ENCODE measurements at places on chromosomes 6 and 20.

DNA sequence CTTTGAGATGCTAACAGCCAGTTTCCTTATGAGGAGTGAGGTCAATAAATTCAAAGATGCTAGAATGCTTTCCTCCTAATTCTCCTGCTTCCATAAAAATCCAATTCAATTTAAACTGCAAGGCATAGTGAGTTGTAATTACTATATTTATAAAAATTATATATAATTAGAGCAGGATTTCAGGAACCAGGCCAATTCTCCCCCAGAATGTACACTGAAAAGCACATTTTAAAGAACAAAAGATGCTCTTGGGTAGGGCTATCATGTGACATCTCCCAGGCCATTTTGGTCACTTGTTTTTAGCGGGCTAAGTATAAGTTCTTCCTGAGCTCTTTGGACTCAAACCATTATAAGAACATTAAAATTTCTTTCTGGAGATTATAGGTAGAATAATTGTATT, 195.7 kb upstream of the KCNG1 start:
- no peak for DNase-seq

GRCh38 chr20:25042531-25043498, 15.1 kb downstream of the ACSS1 start:
- DNase-seq, result peak; percentile 78

- no peak for DNase-seq
Measured at GRCh38 chr20:25539742-25540672, 45.3 kb downstream of the NINL start.

DNA sequence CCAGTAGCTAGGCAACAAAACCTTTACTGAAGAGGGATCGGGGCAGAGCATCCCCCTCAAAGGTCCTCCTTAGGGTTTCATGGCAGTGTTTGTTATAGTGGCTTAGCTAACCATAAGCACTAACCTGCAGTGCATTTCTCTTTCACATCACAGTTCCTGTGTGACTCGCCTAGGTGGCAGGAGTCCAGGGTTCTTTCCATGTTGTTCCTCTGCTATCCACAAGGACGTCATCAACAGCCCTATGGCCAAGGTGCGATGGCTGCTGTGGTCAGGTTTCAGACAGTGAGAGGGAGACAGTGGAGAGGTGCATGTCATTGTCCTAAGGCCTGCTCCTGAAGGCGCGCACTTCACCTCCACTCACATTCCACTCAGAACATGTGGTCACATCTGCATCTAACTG, 38.8 kb upstream of the FOXA2 start:
- no peak for DNase-seq

GRCh38 chr6:112018619-112019416, 35.1 kb upstream of the CCN6 start:
- no peak for DNase-seq

- DNase-seq, result peak; percentile 84
Measured at GRCh38 chr20:57672164-57672563, 37.7 kb downstream of the PMEPA1 start.

GRCh38 chr20:3592931-3593330, 70.3 kb downstream of the GFRA4 start:
- no peak for DNase-seq

DNA sequence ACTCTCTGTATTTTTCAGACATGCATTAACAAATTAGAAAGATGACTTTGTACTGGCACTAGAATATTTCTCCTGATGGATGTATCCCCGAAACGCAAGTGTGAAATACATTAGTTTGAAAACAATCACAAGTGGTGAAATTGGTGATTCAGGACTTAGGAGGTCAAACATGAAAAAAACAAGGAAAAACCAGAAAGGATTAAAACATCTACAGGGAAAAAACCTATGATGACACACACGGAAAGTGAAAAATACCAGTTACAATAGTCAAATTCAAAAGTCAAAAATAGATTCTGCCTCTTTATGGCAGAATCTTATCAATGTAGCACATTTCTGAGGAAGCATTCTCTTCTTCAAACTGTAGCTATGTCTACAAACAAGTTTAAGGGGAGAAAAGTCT, 129.0 kb upstream of the SGK1 start:
- DNase-seq, result no peak

DNA sequence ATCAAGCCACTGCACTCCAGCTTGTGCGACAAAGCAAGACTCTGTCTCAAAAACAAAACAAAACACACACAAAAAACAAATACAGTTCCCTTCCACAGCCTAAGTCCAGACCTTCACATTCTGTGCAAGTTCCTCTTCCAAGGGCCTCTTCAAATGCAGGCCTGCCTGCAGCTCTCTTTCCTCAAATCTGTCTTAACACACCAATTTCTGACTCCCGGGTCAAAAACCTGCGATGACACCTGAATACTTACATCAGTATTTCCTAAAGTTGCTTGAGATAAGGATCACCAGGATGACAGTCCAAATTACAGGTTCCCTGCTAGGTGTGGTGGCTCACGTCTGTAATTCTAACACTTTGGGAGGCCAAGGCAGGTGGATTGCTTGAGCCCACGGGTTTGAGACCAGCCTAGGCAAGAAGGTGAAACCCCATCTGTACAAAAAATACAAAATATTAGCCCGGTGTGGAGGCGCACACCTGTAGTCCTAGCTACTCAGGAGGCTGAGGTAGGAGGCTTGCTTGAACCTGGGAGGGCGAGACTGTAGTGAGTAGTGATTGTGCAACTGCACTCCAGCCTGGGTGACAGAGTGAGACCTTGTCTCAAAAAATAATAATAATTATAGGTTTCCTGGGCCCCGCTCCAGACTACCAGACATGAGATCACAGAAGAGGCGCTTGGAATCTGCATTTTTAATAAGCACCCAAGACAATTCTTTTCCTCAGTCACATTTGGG, 8.8 kb upstream of the PARD6B start:
- no peak for DNase-seq

DNA sequence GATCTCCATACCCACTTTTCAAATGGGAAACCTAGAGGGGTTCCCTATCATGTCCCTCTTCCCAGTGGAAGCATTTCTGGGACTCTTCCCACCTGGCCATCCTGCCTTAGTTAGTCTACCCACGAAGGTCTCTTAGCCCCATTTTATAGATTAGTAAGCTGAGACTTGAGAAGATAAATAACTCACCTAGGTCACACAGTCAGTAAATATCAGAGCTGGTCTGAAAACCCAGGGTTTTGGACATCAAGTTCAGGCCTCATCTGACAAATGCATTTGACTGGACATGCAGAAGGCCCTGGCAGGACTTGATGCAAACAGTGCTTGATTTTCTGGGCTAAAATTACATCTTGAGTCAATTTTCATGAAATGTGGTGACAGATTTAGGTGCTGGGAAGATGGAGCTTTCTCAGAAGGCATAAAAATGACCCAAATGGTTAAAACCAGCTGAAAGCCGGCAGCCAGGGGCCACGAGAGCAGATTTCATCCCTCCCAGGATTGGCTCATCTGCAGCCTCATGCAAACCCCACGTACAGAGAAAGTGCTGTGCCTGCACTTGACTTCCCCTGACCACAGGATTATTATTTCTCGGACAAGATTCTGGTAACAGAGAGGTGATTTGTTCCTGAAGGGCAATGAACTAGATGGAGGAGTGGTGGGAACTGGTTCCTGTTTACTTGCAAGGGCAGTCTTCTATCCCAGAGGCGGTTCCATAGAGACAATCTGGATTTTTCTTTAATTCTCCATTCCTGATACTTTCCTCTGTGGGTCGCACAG, 23.1 kb downstream of the CPNE5 start:
- no peak for DNase-seq

DNA sequence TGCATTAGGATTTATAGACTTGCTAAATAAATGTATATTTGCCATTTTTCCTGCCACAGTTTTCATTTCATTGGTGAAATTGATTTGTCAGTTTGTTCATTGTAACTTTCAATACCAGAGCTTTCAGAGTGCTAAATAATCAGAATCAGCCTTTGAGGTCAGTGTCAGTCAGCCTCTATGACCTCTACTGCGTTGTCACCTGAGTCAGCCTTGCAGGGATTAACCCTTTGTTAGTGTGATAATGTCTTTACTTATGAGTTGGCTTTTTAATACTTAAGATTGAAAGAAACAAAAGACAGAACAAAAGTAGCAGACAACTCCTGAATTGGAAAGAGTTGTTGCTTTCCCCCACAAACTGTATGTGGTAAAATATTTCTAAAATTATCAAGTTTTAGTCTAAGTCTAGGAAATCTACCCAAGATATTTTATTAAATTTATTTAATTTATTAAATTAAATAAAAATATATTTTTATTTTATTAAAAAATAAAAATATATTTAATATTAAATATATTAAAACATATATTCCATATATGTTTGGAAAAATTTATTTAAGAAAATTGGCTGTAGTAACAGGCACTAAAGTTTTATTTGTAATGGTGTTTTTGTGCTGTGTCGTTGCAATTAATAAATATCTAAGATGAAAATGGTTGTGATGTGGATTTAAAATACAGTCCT, 125.2 kb downstream of the AFG1L start:
- no peak for DNase-seq

- DNase-seq, result no peak
Measured at GRCh38 chr6:136753624-136754023, 38.7 kb downstream of the MAP3K5 start.

DNA sequence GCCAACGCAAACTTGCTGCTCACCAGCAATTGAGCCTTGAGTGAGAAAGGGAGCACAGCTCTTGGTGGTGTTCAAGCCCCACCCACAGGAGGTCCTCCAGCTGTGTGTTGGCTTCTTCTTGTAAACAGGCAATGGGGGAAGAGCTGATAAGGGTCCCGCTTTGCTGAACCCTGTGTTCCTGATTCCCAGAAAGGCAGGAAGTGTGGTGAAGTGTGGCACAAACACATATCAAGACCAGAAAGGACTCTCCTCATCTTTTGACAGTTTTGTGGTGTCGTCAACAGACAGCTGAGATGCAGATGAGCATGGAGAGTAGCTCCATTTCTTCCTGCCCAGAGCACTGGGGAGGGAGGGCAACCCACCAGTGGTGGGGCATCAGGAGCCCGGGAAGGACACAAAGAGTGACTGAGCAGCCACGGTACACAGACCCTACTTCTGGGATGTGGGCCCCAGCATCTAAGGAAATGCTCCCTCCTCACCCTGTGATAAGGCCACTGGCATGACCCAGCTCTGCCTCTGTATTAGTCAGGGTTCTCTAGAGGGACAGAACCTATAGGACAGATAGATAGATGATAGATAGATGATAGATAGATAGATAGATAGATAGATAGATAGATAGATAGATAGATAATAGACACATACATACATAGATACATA, 188.9 kb upstream of the TAB2 start:
- DNase-seq, result no peak

All from ascending aorta (tissue), 2 donors.